ENCODE measurements at places on chromosomes 11 and 22.

DNA sequence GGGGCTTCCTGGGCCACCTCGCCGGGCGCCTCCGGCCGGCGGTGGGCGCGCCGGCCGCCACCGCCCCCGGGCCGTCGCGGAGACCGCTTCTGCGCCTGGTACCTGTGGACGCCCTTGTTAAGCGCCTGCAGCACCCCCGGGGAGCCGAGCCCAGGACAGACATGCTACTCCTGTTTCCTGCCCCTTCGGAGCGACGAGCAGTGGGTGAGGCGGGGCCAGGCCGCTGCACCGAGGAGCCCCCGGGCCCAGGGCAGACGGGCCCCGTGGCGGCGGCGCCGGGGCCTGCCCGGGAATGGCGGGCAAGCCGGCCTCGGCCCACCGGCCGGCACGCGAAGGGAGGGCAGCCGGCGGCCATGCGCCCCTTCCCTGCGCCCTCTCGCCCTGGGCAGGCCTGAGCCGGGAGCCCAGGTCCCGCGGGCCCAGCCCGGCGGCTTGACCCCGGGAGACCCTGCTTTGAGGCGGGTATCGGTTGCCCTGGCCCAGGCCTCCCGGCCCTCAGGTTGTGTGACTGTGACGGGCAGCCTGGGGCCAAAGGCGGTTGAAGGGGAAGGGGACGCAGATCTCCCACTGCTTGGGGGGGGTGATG lies 789 bp upstream of the KDM2A start:
- DNase-seq: no peak

GRCh38 chr22:17198170-17199002 lies 20.8 kb downstream of the ADA2 start:
- no peak for DNase-seq

DNA sequence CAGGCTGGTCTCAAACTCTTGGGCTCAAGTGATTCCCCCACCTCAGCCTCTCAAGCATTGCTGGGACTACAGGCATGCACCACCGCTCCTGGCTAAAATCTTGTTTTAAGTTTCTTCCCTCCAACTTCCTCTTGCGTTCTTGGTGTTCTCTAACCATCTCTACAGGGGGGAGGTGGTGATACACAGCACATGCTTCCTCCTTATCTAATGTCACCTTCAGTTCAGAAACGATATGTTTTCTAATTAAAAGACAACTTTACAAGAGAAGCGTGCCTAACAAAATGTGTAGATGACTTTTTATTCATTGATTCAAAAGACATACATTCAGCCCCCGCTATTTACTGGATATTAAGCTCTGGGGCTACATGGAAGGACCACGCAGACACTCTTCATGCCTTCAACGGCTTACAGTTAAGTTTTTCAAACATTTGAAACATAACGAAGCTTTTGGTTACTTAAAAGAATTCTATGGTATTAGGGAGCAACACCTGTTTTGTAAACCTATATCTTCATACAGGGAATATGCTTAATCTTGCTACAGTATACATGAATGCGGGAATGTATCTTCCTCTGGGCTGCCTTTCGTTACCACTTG lies 933 bp upstream of the DLAT start:
- DNase-seq: peak; percentile 62

- DNase-seq: no peak
These were observed 4.2 kb upstream of the SERPINH1 start for GRCh38 chr11:75557666-75558494.

GRCh38 chr11:45182902-45183301 lies 36.5 kb downstream of the PRDM11 start:
- DNase-seq: peak; percentile 55

DNA sequence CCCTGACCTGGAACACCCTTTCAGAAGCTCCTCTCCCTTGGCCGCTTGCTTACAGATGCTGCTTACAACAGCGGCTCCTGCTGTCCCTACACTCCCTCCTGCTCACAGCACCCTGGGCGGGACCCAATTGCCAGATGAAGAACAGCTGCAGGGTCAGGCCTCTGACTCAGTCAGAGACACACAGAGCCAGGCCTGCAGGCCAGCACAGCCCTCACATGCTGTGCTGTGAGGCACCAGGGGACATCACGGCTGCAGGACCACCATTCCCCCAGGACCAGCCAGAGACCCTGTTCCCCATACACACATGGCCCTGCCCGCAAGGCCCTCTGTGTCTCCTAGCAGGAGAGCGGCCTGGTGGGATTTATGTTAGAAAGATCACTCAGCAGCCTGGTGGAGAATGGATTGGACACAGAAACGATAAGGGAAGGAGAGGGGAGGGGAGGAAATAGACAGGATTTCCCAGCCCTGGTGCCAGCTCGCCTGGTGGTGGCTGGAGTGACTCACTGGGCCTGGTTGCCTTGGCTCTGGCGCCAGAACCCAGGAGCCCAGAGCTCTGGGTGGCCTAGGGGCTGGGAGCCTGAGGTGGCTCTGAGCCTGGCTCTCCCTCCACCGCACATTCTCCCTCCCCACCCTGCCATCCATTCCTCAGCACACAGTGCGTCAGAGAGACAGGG lies 6.7 kb downstream of the CAPN5 start:
- DNase-seq: no peak

GRCh38 chr11:115325523-115325922 lies 178.7 kb downstream of the CADM1 start:
- no peak for DNase-seq

DNA sequence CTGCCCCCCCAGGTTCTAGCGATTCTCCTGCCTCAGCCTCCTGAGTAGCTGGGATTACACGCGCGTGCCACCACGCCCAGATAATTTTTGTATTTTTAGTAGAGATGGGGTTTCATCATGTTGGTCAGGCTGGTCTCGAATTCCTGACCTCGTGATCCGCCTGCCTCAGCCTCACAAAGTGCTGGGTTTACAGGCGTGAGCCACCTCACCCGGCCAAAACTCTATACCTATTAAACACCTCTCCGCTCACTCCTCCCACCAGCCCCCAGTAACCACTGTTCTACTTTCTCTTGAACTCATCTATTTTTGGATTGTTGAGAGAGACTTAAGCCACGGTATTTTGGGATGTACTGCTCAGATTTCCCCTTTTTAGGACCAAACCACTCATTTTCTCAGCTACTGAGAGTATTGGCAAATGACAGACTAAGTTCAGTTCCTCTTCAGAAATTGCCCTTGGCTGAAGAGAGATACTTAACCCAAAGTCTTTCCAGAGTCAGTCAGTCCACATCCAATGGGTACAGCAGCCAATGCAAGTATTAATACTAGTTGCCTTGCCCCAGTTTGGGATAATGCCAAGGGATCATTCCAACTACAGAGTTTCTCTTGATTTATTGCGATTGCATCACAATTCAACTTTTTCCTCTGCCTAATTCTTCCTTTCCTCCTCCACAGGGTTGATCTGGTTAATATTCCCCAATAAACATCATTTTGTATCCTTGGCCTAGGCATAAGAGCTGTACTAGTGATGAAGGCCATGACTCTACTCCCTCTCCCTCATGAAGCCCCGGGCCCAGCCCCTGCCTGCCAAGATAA lies 36.8 kb upstream of the CSTF3 start:
- DNase-seq: peak; percentile 80

DNA sequence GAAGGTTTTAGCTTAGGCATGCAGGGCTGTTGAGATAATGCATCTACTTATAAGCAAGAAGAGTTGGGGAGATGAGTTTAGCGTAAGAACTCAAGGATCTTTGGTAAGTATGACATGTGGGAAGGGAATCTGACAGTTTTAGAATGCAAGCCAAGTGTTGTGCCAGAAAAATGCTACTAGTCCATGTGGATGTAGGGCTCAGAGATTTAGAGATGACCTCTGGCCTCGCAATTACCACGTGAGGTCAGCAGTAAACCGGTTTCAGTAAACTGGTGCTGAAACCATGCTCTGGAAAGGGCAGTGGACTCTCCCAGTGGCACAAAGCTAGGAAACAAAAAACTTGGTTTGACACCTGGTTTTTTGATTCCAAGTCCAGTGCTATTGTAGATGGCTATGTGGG lies 18.9 kb downstream of the MRPL16 start:
- no peak for DNase-seq

DNA sequence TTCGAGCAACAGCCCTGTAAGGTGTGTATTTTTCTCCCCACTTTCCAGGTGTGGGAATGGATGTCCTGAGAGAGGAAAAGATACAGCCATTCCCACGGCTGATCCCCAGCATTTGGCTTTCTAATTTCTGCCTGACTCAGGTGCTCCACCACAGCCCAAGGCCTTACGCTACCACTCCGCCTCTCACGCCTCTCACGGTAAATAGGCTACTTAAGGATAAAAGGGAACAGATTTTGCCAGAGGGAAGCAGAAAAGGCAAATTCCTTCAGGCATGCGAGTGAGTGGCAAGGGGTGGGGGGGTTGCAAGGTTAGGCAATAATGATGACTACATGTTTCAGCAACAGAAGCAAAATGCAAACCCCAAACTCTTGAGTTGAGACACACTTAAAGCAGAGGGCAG lies 9.2 kb downstream of the PVALB start:
- peak; percentile 14 for DNase-seq

DNA sequence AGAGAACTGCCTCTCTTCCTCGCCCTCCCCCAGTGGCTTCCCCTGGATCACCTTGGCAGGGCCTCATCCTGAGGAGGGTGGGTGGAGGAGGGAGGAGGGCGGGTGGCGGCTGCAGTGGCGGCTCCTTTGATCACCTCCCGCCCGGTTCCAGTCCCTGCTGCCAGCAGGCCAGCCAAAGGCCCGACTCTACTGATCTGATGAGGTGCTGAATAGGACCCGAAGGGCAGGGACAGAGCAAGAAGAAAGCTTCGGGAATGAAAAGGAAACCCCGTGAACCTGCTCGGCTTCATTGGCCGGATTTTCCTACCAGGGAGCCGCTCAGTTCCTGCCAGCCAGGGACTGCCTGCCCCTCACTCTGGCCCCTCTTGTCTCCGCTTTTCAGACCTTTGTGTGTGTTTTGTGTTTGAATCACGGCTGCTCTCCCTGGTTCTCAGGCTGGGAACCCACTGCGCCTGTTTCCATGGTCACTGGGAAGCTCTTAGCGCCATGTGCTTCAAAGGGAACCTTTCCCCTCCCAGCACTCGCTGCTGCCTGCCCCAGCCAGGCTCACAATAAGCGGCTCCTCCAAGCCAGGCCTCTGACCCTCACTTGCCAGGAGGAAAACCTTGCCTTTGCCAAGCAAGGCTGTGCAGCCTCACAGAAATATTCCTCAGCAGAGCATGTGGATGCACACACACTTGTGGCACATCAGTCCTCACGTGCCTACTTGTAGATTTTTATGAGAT lies 56.8 kb downstream of the C22orf31 start:
- no peak for DNase-seq

DNA sequence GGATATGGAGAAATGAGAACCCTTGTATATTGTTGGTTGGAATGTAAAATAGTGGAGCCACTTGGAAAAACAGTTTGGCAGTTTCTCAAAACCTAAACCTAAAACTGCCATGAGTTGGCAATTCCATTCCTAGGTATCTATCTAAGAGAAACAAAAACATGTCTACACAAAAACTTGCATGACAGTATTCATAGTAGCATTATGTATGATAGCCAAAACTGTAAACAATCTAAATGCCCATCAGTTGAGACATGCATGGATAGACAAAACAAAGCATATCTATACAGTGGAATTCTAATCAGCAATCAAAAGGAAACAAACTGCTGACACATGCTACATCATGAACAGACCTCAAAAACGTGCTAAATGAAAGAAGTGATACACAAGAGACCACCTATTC lies 34.9 kb downstream of the TRAF6 start:
- DNase-seq: no peak

GRCh38 chr11:68521969-68522652 lies 61.6 kb downstream of the PPP6R3 start:
- no peak for DNase-seq

DNA sequence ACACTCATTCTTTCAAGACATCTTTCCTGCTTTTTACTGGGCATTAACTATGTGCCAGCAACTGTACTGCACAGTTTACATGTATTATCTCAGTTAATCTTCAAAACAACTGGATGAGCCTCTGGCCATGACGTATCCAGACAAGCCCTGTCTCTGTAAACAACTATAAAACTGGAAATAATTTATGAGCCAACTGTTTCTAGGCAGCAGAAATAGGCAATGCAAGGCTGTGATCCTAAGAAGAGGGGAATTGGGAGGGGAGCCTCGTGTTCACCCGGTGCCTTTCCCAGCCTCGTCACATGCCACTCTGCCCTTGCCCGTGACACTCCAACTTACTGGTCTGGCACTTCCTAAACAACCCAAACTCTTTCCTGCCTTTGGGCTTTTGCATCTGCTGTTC lies 82.8 kb downstream of the FBXO7 start:
- no peak for DNase-seq

DNA sequence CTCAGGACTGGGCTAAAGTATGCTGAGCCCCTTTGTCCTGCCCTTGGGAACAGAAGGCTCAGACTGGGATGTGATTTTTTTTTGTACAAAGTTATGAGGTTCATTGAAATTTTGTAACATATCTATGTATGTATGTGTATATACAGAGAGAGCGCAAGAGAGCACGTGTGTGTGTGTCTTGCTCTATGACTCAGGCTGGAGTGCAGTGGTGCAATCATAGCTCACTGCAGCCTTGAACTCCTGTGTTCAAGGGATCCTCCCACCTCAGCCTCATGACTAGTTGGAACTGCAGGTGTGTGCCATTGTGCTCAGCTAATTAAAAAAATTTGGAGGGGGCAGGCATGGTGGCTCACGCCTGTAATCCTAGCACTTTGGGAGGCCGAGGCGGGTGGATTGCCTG lies 5.7 kb downstream of the TMEM25 start:
- no peak for DNase-seq

DNA sequence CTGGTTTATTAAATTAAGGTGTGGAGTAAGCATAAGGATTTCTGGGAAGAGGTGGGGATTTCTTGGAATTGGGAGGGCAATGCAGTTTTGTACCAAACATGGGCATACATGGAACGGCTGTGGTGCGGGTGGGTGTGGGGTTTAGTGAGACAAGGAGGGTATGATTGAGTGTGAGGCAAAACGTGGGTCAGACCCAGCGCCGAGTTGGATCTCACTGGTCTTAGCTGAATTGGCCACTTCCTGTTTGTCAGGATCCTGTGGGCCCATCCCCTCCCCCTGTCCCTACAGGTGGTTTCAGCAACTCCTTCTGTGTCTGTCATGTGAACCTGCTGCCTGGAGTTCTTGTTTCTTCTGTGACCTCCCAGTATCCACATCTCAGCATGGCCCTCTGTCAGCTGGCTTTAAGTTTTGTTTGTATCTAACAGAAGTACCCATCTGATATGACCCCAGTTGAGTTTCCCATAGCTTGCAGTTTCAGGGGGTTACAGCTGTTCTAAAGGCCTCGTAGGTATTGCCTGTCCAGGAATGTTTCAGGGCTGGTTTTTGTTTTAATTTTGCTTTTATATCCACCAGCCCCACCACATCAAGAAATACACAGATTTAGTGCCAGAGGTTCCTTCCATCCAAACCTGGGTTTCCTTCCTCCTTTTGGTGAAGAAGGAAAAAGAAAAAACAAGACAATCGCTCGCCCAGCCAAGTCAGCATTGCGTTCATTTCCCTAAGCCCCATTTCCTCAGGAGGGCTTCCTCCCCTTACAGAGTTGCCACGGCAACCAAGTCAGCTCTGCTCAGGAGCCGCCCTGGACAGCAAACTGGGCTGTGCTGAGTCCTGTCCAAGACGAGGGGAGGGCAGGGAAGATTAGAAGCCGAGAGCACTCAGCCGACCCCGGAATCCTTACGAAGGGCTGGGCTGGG lies 6.0 kb downstream of the APOL1 start:
- no peak for DNase-seq

All from suppressor macrophage treated with lipopolysaccharide for 4 hours (primary cell).